Stimulated activated CD4-positive, alpha-beta T cell treated with anti-CD3 and anti-CD28 coated beads, TNF-alpha, amount 100 ng/mL, for 4 hours (primary cell): ENCODE measurements at places on chromosomes 4 and X.

DNA sequence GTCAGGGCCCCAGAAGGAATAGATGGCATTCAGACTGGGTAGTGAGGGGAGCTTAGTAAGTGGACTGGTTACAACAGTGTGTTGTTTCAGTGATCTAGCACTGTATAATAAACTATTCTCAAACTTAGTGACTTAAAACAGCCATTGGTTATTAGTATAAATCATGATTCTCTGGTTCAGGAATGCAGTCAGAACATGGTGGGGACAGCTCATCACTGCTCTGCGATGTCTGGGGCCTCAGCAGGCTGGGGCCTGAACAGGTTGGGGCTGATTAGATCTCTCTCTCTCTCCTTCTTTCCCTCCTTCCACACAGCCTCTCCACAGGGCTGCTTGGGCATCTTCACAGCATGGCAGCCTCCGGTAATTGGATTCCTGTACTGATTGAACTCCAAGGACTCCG, 160.4 kb downstream of the GATB start:
- no peak for DNase-seq

- DNase-seq: no peak
Measured at GRCh38 chrX:110358548-110358947, at the start of gene RTL9. Gene RTL9 (plus strand): TSS chrX:110358848. CDS start chrX:110450618, 91,770 bp downstream.

DNA sequence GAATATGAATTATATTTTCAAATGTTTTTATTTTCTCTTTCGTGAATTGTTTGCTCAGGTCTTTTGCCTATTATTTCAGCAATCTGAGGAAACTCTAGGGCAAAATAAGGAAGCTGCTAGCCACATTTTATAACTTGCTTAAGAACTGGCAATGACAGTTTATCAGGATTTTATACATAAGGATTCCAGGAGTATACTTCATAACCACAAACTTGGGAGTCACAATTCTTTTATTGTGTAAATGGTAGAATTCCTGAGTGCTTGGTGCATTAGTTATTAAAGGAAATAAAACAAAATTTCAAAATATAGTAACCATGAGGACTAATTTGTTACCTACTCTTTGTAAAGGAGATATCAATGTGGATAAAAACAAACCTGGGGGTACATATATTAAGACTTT, 54.4 kb downstream of the PALLD start:
- no peak for DNase-seq

- DNase-seq: no peak
Measured at GRCh38 chr4:42710761-42711160, 53.9 kb upstream of the ATP8A1 start.

DNA sequence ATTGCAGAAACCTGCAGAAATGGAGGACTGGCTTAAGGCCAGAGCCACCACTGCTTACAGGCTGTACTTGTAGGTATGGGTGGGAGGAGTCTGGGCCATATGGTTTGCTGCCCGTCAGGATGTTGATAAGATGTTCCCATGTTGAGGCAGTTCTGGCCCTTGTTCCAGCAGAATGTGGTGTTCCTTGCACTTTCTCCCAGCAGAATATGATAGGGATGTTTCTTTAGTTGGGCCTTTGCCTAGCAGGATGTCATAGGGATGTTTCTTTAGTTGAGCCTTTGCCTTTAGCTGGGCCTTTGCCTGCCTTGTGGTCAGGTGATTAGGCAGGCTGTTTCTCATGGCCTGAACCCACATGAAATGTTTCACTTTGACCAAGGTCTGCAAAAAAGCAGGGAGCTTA, 139.1 kb upstream of the PAQR3 start:
- DNase-seq: no peak

DNA sequence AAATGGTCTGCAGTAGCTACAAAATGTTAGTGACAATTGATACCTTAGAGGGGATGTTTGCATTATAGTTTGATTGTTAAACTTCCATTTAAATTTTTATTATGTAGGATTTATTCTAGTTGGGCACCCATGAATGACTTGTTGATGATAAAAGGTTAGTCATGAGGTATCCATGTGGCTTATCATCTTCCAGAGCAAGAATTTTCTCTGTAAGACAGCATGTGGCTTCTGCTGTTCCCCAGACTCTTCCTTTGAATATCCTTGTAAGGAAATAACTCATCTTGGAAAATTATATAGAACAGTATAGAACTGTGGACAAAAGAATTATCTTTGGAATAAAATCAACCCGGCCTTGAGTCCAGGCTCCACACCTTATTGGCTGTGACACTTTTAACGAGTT, 40.1 kb upstream of the KLHL8 start:
- DNase-seq: no peak

DNA sequence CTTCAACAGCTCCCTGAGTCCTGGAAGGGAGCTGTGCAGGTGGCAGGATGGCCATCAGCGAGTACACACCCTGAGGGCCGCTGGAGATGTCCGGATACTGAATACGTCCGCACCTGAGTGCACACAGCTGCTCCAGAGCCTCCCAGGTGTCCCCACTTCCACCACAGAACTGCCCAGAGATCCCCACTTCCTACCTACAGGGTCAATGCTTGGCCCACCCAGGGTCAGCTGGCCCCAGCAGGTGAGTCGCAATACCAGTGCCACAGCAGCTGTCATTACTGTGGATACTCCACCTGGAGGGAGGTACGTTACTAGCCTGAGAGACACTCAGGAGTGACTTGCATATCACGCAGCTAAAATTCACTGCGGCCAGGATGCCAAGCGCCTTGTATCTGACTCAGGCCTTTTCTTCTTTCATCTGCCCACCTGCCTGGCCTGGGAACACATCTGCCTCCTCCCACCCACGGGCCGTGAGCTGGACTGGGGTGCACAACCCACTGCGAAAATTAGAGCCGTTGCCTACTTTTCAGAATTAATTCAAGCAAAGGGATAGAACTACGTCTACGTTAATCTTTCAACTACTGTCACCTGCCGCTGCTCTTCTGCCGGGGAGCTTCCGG, 9.4 kb downstream of the C4orf50 start:
- no peak for DNase-seq

- DNase-seq: no peak
Measured at GRCh38 chr4:9969526-9970398, 51.5 kb downstream of the SLC2A9 start.

DNA sequence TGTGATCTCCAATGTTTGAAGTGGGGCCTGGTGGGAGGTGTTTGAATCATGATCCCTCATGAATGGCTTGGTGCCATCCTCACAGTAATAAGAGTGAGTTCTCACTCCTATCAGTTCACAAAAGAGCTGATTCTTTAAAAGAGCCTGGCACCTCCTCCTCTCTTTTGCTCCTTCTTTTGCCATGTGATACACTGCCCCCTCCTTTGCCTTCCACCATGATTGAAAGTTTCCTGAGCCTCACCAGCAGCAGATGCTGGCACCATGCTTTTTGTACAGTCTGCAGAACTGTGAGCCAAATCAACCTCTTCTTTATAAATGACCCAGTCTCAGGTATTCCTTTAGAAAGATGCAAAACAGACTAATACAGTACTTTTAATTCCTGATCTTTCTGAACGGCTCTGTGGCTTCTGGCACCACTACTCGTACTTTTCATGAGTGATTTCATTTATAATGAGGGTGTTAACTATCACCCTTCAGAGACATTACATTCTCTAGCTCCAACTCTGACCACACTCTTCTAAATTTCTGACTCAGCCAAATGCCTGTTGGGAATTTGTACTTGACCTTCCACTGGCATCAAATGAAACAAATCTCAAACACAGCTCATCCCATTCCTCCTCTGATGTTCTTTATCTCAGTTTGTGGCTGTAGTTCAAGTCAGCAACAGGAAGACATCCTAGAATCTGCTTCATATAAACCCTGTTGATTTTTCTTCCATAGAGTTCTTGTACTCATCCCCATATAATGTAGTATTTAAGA, 4.2 kb downstream of the UFSP2 start:
- DNase-seq: no peak

DNA sequence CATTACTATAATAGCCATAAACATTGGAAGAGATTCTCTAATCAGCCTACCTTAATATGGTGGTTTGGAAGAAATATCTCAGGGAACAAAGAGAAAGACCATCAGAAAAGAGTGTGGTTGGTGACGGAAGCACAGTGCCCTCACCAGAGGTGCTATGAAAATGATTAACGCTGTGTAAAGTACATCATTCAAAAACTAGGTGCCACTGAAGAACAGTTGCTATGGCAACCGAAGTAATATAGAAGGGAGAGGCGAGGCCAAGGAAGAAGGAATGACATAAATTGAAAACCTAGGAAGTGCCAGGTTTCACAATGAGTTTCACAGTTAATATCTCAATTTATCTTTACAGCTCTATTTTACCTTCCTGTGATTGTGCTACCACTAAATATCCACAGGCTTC, 57.0 kb upstream of the ARSJ start:
- no peak for DNase-seq

DNA sequence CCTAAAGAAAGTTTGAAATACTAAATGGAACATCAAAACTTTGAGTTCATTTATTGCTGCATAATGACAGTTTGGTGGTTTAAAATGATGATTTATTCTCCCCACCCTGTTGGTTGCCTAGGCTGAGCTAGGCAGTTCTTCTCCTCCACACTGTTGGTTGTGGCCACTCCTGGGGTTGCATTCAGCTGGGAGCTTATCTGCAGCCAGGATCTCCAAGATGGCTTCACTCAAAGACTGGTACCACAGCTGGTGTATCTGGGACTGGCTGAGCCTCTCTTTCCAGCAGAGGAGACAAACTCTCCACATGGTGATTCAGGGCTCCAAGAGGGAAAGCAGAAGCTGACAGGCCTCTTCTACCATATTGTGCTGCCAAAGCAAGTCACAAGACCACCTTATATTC, 33.1 kb downstream of the MSL3 start:
- DNase-seq: no peak

DNA sequence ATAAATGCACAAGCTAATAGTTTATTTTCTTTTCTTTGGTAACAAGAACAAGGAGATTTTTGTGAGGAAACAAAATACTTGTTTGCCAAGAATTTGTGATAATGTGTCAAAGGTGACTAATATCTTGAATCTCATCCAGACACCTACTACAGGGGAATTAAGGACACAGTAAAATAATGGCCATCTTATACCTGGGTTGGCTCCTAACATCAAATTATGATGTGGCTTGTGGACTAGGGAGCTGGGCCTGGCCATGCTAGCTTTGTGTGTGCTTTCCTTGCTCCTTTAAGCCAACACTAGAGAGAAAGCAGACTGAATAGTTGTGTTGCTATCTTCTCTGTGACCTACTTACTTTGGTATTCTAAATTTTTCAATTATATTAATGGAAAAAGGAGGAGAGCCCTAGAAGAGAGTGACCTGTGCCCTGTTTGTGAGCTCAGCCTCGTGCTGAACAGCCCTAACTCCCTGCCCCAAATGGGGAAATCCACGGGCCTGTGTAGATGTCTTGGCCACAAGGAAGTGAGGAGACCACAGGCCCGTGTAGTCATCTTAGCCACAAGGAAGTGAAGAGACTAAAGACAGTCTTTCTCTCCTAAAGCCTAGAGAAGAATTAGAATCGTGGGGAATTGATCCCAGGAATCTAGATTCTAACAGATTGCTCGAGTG, 23.3 kb downstream of the ARHGAP24 start:
- no peak for DNase-seq

- DNase-seq: no peak
Measured at GRCh38 chr4:147779451-147779850, 47.6 kb downstream of the ARHGAP10 start.

GRCh38 chr4:1416051-1416947, 10.1 kb upstream of the NKX1-1 start:
- DNase-seq: no peak

- no peak for DNase-seq
Measured at GRCh38 chr4:184471881-184472613, 2.3 kb downstream of the IRF2 start.

- DNase-seq: no peak
Measured at GRCh38 chr4:121597346-121597934, 99.3 kb downstream of the ANXA5 start.

DNA sequence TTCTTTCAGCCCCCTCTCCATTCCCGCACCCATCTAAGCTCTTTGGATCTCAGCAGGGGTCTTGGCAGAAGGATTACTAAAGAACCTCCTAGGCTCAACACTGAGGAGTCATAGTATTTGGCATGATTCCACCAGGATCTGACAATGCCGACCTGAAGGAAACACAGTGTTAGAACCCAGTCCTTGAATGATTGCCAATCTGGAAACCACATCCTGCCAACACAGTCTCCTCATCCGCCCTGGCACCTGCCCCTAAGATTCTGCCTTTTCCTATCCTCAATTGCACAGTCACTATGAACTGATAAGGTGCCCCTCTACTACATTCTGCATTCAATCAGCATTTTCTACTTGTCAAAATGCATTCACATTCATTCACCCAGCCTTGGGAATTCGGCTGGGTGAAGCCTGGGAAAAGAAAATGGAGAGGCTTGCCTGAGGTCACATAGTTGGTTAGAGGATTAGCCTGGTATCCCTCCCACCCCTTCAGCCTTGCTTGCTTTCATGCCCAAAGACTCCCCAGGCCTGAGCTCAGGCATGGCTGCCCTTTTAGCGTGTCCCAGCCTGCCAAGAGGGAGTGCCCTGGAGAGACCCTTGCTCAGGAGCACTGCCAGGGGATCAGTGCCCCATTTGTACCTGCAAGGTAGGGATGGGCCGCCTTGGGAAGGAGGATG, 2.2 kb upstream of the CLDN2 start:
- no peak for DNase-seq

DNA sequence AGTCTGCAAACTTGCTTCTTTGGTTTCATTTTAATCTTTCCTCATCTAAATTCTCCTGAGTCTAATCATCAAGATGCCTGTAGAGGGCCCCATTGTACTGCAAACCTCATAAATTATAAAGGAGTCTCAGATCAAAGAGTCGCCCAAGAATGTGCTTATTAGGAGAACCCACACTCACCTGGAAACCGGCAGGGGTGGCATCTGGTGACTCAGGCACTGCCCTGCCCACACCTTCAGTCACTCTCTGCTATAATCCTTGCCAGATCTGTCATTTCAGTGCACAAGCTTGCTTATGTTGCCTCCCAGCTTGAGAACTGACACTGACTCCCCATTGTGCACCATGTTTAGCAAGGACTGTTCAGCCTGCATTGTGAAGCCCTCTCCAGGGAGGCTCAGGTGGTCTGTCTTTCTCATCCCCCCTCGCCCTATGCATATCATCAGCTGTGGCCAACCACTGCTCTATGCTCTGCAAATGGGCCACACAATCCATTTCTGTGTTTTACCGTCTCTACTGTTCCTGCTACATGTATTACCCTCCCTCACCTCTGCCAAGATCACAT, 12.4 kb downstream of the EPGN start:
- DNase-seq: peak; percentile 18
